ENCODE measurements at places on chromosomes 1 and 21. TPM values are rescaled to one million over a fixed set of nuclear protein-coding genes. Genes with fewer than 3 reads are reported as not detected.

DNA sequence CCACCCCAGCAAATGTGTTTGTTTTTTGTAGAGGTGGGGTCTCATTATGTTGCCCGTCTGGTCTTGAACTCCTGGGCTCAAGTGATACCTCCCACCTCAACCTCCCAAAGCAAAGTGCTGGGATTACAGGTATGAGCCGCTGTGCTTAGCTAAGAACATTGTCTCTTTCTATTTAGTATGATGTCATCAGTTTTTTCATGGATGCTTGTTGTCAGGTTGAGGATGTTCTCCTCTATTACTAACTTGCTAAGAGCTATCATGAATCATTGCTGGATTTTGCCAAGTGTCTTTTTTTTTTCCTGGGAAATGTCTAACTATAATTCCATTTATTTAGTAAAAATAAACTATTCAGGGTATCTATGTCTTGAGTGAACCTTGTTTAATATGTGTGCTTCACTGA is 19.0 kb upstream of the MPC2 start:
- H3K4me1 ChIP-seq, result no peaks in the 10 kb centered on the region
- DNase-seq, result no peak
- no peak overlapping the region for H3K4me3 ChIP-seq
- peaks cover 14% of the 10 kb centered on the region for H3K36me3 ChIP-seq
- no peaks in the 10 kb centered on the region for H3K27me3 ChIP-seq
- no peak overlapping the region for H3K27ac ChIP-seq

- H3K4me3 ChIP-seq, result no peak overlapping the region
- 0 out of 2 replicates have a peak, but pooled peaks cover 4% of the 10 kb centered on the region for H3K36me3 ChIP-seq
- H3K27ac ChIP-seq, result no peak overlapping the region
- no peaks in the 10 kb centered on the region for H3K27me3 ChIP-seq
- no peak for DNase-seq
- H3K4me1 ChIP-seq, result no peaks in the 10 kb centered on the region
Observed at GRCh38 chr1:87928623-87929022, 599.9 kb downstream of the LMO4 start.

DNA sequence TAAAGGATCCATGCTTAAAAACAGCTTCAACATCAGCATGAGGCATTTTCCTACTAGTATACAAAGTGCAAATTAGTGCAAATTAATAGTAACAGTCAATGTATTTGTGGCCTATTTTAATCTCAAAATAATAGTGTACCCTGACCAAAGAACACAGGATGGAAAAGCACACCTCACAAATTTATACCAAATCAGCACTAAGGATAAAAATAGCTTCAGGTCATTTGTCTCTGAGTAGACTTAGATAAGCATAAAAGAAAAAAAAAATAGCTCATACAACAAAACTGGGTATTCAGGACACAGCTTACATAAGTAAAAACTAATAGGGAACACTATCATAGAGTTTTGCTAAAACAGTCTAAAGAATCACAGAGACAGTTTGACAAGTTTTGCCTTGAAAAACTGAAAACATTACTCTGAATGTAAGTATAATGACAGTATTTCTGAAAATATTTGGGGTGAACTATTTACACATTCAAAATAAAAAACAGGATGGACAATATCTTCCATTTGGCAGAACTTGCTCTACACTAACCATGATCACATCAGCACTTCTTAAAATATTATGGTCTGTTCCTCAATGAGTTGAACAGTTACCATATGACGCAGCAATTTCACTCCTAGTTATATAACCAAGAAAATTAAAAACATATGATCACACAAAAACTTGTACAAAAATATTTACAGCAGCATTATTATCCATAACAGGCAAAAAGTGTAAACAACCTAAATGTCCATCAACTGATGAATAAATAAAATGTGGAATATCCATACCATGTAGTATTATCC is 46.3 kb downstream of the RNF115 start:
- no peaks in the 10 kb centered on the region for H3K4me1 ChIP-seq
- no peak overlapping the region for H3K27ac ChIP-seq
- no peaks in the 10 kb centered on the region for H3K27me3 ChIP-seq
- no peak overlapping the region for H3K4me3 ChIP-seq
- no peak for DNase-seq
- H3K36me3 ChIP-seq, result no peaks in the 10 kb centered on the region

DNA sequence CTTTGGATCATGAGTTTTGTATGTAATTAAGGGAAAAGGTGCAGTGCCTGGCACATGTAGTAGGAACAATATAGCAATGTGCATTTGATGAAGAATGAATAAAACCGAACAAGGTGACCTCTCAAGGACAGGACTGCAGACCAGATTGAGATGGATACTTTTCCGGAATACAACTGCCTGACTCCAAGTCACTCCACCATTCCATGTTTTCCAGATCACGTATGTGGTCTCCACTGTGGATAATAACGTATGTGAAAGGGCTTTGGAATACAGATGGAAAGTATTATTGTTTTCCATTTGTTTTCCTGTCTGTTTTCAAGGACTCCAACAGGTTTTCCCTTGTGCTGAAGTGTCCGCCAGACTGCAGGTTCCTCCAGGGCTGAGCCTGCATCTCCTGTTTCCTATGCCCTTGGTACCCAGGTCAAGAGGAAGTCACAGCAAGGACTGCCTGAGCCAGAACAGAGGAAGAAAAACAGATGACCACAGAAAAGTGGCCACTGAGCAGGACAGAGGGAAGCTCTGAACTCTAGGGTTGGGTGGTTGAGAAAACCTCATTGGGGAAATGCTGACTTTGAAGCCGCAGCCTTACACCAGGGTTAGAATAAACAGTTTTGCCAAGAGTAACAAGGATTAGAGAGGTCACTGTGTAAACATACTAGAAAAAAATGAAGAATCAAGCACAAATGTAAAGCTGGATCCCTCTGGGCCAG is 4.0 kb downstream of the CFAP45 start:
- peaks cover 8% of the 10 kb centered on the region for H3K4me1 ChIP-seq
- no peak for DNase-seq
- H3K4me3 ChIP-seq, result no peak overlapping the region
- H3K27me3 ChIP-seq, result peaks cover 12% of the 10 kb centered on the region

The TDRD10 gene
- total RNA-seq, result not detected

The SPAG17 gene
- total RNA-seq, result 1.1 TPM

GRCh38 chr1:23824711-23825075 is 536 bp downstream of the HMGCL start:
- H3K4me1 ChIP-seq, result peaks cover 7% of the 10 kb centered on the region
- H3K27me3 ChIP-seq, result no peaks in the 10 kb centered on the region
- H3K36me3 ChIP-seq, result no peaks in the 10 kb centered on the region
- H3K4me3 ChIP-seq, result peak overlapping the region; percentile 98
- peak overlapping the region; percentile 97 for H3K27ac ChIP-seq
- peak; percentile 53 for DNase-seq

- H3K27me3 ChIP-seq, result no peaks in the 10 kb centered on the region
- H3K27ac ChIP-seq, result no peak overlapping the region
- DNase-seq, result no peak
- H3K4me3 ChIP-seq, result no peak overlapping the region
Observed at GRCh38 chr1:168717906-168718891, 10.8 kb downstream of the DPT start.

DNA sequence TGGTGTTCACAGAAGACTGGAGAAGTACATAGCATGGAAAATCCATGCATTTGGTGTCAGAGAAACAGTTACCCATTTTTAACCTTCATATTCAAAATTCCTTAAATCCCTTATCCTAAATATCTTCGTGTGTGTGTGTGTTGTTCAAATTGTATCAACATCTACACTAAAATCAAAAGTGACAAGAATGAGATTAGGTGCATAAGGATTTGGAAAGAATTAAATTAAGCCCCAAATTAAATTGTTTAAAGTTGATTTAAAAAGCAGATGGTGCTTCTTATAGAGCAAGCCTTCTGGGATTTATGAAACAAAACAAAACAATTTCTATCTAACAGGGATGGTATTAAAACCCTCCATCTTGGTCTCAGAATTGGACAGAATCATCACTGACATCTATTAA is 4.7 kb downstream of the RSPH1 start:
- no peaks in the 10 kb centered on the region for H3K4me1 ChIP-seq
- H3K4me3 ChIP-seq, result no peak overlapping the region
- no peak overlapping the region for H3K27ac ChIP-seq
- H3K27me3 ChIP-seq, result no peaks in the 10 kb centered on the region
- no peak for DNase-seq
- H3K36me3 ChIP-seq, result no peaks in the 10 kb centered on the region

GRCh38 chr1:983798-984475 is 2.0 kb upstream of the PERM1 start:
- H3K36me3 ChIP-seq, result no peaks in the 10 kb centered on the region
- no peaks in the 10 kb centered on the region for H3K4me1 ChIP-seq
- DNase-seq, result peak; percentile 65
- H3K27me3 ChIP-seq, result peaks cover 50% of the 10 kb centered on the region
- no peak overlapping the region for H3K27ac ChIP-seq
- no peak overlapping the region for H3K4me3 ChIP-seq

- peaks cover 25% of the 10 kb centered on the region for H3K27me3 ChIP-seq
- DNase-seq, result no peak
- no peak overlapping the region for H3K27ac ChIP-seq
Observed at GRCh38 chr1:103937763-103938357, 188.2 kb downstream of the AMY1C start.

DNA sequence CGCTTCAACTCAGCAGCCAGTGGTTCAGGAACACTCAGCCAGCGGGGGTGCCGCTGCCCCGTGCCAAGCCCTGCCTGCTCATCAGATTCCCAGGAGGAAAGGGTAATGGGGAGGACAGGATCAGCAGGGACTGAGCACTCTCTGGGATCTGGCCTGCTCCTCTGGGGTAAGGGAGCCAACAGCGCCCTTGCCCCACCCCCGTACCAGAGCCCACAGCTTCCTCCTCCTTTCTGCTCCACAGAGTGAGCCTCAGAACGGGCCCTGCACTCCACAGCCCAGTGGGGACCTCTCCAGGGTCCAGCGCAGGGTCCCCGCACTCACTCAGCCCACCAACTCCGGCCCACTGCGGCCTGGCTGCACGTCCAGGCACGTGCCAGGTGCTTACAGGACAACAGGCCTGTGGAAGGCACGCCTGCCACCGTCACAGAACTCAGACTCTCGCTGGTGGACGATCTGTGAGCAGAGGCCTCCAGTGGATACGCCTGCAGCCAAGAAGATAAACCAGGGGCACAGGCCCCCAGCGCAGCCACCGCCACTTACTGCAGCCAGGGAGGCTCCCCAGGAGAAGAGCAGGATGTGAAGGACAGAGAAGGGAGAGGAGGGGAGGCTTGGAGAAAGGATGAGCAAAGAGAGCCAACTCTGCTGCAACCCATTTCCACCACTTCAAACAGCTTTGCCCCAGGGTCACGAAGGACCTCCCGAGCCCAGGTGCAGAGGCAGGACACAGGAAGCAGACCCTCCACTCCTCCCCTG is 2.1 kb downstream of the MEGF6 start:
- DNase-seq, result no peak
- H3K27ac ChIP-seq, result no peak overlapping the region
- H3K4me3 ChIP-seq, result no peak overlapping the region
- H3K27me3 ChIP-seq, result peaks cover 15% of the 10 kb centered on the region
- no peaks in the 10 kb centered on the region for H3K36me3 ChIP-seq
